Activated CD4-positive, alpha-beta T cell treated with anti-CD3 and anti-CD28 coated beads for 36 hours (primary cell): ENCODE measurements at places on chromosomes 2 and 18. TPM values are rescaled to one million over a fixed set of nuclear protein-coding genes. Genes with fewer than 3 reads are reported as not detected.

Gene DUSP19
- 4.0 TPM for total RNA-seq

Gene SCN3A
- total RNA-seq, result 0.30 TPM

Gene APLF
- 2.5 TPM for total RNA-seq

- DNase-seq, result no peak
These were observed 15.8 kb downstream of the HS1BP3 start for GRCh38 chr2:20635113-20635510.

GRCh38 chr2:201661366-201661765 lies 18.1 kb upstream of the TMEM237 start:
- DNase-seq, result no peak

- no peak for DNase-seq
These were observed 20.6 kb upstream of the SPTBN1 start for GRCh38 chr2:54435325-54436226.
